ENCODE measurements at places on chromosomes 2 and 18.

DNA sequence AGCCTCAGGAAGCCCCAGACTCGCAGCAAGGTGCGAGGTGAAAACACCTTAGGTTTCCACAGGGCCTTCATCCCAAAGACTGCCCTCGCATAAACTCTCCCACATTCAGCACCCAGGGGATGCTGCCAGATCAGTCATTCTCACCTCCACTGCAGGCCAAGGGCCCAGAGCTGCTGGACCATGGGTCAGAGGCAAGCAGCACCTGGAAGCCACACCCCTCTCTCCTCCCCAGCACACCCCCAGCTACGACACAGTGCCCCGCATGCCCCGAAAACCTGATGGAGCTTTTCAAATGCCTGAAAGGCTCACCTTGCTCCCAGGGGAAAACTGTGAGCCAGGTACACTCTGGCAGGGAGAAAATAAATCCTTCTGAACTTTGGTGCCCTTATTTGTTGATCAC, 31.9 kb upstream of the LDLRAD4 start:
- no peak for DNase-seq

DNA sequence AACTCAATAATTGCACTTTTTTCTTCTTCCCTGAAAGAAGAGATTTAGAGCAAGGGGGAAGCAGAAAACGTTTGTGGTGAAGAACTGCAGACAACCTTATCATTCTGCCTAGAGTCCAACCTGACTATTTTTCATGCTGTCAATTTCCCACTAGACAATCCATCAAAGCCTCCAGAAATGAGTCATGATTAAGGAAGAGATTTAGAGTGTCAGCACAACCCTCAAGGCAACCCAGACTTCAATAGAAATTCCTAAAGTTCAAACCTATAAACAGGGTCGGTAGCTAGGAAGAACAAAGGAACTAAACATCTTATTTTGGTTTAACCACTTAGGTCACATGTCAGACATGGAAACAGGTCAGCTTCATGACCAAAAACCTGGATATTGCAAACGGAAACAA, 86.9 kb downstream of the SLC25A12 start:
- DNase-seq, result no peak

DNA sequence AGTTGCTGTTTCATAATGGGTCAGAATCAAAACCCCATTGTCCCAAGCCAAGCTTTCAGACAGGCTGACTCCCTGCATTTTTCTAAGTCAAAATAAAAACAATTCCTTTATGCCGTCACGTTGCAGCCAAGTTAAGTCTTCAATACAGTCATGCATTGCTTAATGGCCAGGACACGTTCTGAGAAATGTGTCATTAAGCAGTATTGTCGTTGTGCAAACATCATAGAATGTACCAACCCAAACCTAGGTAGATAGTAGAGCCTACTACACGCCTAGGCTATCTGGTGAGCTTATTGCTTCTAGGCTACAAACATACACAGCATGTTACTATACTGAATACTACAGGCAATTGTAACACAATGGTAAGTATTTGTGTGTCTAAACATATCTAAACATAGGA, 160.4 kb upstream of the FOSL2 start:
- DNase-seq, result no peak

DNA sequence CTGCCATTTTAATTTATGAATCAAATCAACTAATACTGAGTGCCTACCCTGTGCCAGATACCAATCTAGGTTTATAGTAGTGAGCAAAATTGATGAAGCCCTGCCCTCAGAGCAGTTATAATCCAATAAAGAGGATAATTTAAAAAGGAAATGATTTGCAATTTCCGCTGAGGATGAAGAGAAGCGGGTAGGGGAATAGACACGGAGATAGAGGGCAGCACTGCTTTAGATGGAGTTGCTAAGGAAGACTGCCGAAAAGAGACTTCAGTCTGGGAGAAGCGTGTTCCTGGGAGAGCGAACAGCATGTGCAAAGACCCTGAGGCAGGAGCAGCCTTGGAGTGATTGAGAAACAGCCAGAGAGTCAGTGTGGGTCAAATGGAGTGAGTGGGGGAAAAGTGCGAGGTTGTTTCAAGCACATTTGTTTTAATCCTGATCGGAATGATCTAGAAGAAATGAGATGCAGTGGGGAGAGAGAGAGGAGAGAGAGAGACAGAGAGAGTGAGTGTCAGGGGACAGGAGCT, 12.4 kb downstream of the LAMA3 start:
- DNase-seq, result no peak

DNA sequence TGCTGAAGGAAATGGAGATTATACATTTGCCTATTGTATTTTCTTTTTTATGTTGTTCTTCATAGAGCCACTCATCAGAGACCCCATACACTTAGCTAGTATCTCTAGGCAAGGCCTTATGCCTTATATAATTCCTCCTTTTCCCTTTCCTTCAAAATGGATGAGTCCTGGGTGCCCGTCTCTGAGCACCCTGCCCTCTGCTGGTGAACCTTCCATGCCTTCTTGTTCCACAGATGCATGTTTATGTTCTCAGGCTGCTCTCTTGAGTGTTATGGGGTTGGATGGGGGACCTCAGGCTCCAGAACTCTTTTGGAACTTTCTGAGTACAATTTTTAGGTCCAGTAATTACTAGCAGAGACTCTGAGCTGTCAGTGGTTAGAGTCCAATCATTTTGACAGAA, 368.6 kb upstream of the SPRED2 start:
- no peak for DNase-seq

GRCh38 chr2:224780106-224780505, 63.9 kb upstream of the CCDC195 start:
- DNase-seq, result no peak

DNA sequence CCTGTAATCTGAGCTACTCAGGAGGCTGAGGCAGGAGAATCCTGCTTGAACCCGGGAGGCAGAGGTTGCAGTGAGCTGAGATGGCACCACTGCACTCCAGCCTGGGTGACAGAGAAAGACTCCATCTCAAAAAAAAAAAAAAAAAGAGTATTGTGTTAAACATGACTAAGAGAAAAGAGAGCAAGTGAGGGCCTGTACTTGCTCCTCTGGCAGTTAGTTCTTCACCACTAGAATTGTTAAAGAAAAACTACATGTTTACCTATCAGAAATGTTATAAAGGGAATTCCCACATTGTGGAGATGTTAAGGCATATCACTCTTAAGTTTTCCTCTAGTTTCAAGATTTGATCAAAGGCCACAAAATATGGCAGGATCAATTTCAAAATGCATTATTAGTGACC, 75.4 kb upstream of the LRATD1 start:
- DNase-seq, result no peak

DNA sequence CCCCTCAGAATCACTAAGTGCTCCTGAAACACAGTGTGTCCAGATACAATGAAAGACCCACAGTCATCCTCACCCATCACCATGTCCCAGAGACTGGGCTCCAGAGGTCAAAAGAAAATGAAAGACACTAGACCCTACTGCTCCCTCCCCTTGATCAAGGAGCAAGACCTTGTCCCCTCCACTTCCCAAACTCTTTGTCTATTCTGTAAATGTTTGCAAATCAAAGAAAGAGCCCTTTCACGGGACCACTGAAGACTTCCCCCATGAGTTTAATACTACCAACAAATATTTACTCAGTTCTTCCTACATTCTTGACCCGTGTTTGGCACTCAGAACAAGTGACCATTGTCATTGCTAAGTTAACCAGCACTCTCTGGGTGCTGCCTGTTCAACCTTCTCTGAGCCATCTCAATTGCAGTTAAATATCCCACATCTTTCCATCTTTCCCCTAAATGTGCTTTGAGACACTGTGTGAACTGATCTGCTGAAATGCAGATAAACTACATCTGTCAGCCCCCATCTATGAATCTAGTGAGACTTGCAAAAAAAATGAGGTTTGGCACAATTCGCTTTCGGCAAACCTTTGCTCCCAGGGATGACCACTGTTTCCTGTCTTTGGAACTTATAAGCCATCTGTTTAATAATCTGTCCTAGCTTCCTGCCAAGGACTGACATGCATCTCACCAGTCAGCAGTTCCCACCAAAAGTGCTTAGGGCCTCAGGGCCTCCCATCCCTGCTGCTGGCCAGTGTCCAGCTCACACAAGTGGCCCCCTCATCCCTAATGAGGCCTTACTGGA, 170.3 kb downstream of the GFPT1 start:
- DNase-seq, result no peak

GRCh38 chr2:216426166-216426777, 14.0 kb downstream of the SMARCAL1 start:
- no peak for DNase-seq

- DNase-seq, result no peak
Observed at GRCh38 chr18:2412996-2413751, 158.1 kb downstream of the METTL4 start.

DNA sequence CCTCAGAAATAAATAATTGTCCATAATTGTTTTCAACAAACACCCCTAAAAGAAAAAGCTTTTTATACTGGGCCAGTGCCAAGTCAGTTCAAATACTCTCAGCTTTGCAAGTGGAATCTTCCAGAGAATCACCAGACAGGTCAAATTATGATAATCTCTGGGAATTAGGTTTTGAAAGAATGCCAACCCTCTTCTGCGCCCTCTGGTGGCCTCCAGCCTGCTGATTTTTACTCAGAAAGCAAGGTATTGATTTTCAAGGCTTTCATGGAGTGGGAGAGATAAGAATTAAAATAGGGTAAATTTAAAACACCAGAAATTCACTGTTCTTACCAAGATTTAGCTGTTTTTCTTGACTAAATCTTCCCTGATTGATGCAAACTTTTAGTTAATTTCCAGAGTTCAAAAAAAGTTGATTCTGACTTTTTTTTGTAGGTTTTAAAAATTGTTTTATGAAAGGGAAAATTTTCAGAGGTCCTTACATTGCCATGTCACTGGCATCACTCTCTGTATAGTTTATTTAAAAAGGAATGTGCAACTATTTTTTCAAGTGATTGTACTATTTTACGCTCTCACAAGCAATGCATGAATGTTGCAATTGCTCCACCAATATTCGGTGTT, 282.9 kb upstream of the TNP1 start:
- DNase-seq, result peak; percentile 32

All from NCI-H460 (cell line).